Kidney (tissue), 22 donors: ENCODE measurements at places on chromosomes 16 and 17.

DNA sequence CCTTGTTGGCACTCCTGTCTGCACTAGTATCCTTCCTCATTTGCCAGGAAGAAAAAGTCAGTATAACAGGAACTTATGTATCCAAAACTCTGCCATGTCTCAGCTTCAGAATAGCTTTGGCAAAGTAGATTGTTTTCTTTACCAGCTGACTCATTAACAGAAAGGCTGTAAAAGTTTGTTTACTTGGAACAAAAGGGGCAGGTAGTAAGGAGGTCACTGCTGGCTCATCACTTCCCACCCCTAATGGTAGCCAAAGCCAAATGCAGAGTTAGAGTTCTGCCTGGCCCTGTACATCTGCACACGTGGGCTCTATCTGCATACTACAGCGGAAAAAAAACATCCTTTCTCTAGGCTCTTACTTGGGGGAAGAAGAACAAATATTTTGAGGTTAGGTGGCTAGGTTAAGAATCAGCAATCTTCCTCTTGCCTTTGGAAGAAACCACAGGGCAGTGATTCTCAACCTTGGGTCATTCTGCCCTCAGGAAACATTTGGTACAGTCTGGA, 90.9 kb upstream of the BCAR1 start:
- no peaks in the 10 kb centered on the region for H3K27me3 ChIP-seq
- DNase-seq = peak; percentile 56
- H3K4me1 ChIP-seq = peaks cover 19% of the 10 kb centered on the region

- H3K36me3 ChIP-seq = no peaks in the 10 kb centered on the region
- no peaks in the 10 kb centered on the region for H3K27me3 ChIP-seq
- H3K4me3 ChIP-seq = no peak overlapping the region
- no peak overlapping the region for H3K27ac ChIP-seq
- DNase-seq = peak; percentile 43
- H3K4me1 ChIP-seq = no peaks in the 10 kb centered on the region
Observed at GRCh38 chr17:68182011-68182306, 65.9 kb upstream of the AMZ2 start.

GRCh38 chr16:71956486-71956885, 43.7 kb downstream of the PKD1L3 start:
- H3K4me3 ChIP-seq = no peak overlapping the region
- H3K36me3 ChIP-seq = no peaks in the 10 kb centered on the region
- no peak for DNase-seq
- H3K27ac ChIP-seq = no peak overlapping the region

DNA sequence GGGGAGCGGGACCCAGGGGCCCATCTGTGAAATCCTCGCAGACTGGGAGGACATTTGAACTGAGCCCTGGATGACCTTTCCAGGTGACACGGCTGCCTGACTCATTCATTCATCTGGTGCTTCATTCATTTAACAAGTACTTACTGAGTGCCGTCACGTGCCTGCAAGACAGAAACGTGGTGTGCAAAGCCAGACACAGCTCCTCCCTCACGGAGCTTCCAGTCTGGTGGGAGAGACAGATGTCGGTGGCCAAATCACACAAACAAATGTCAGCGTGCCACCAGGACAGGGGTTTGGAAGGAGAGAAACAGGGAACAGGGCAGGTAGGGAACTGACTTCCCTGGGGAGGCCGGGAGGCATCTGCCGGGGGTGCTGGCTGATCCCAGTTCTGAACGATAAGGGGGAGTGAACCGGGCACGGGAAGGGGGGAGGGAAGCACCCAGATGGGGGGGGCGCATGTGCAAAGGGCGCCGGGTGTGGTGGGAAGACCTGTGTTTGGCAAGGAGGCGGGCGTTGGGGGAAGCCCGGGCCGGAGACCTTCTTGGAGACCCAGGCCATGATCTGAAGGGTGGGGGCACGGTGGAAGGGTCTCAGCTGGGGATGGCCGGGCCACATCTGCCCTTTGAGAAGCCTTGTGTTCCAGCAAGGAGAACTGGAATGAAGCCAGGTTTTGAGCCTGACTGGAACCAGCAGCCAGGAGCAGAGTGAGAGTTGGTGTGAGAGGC, 93.6 kb upstream of the CIBAR2 start:
- no peaks in the 10 kb centered on the region for H3K36me3 ChIP-seq
- no peak for DNase-seq
- no peak overlapping the region for H3K27ac ChIP-seq
- H3K4me1 ChIP-seq = peaks cover 30% of the 10 kb centered on the region
- no peaks in the 10 kb centered on the region for H3K27me3 ChIP-seq

DNA sequence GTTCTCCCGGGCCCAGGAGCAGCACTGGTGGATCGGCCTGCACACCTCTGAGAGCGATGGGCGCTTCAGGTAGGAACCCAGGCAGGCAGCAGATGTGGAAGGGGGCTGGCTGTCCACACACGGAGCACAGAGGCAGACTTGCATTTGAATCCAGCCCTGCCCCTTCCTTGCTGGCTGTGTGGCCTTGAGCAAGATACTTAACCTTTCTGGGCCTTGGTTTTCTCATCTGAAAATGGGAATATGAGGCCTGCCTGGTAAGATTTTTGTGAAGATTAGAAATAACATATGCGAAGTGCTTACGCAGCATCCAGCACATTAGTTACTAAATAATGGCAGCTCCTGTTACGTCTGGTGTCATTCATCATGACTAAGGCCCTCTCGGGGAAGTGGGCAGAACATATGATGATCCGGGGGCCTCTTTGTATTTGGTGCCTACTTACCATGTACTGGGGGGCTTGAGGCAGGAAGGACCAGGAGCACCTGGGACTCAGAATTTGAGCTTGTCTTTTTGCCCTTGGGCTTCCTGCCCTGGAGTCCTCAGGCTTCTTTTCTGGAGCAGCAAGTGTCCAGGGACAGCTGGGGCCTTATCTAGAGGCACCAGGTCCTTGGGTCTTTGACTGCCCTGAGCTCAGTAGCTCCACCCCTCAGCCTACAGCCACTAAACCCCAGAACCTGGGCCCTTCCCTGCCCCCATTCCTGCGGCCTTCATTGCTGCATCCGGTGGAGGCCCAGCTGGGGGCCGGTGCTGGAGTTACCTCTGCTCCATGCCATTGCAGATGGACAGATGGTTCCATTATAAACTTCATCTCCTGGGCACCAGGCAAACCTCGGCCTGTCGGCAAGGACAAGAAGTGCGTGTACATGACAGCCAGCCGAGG, 53.8 kb downstream of the MRC2 start:
- no peak overlapping the region for H3K4me3 ChIP-seq
- H3K27ac ChIP-seq = no peak overlapping the region
- no peaks in the 10 kb centered on the region for H3K27me3 ChIP-seq
- H3K36me3 ChIP-seq = no peaks in the 10 kb centered on the region
- no peaks in the 10 kb centered on the region for H3K4me1 ChIP-seq
- DNase-seq = no peak

DNA sequence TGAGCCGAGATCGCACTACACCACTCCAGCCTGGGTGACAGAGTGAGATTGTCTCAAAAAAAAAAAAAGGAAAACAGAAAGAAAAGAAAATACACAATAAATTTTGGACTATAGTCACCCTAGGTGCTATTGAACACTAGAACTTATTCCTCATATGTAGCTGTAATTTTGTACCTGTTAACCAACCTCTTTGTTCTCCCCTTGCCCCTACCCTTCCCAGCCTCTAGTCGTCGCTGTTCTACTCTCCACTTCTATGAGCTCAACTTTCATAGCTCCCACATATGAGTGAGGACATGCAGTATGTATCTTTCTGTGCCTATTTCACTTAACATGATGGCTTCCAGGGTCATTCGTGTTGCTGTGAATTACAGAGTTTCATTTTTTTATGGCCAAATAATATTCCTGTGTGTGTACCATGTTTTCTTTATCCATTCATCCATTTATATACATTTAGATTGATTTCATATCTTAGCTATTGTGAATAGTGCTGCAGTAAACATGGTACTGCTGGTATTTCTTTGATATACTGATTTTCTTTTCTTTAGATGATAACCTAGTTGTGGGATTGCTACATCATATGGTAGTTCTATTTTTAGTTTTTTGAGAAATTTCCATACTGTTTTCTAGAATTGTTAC, 28.3 kb downstream of the VPS35L start:
- peaks cover 8% of the 10 kb centered on the region for H3K36me3 ChIP-seq
- no peak overlapping the region for H3K27ac ChIP-seq
- H3K4me1 ChIP-seq = no peaks in the 10 kb centered on the region

- no peak overlapping the region for H3K4me3 ChIP-seq
- H3K27ac ChIP-seq = no peak overlapping the region
Observed at GRCh38 chr17:57528058-57528451, 217.0 kb downstream of the CCDC182 start.

GRCh38 chr16:84262939-84263338, 23.1 kb upstream of the KCNG4 start:
- H3K4me3 ChIP-seq = no peak overlapping the region
- no peaks in the 10 kb centered on the region for H3K36me3 ChIP-seq
- no peak for DNase-seq
- no peak overlapping the region for H3K27ac ChIP-seq
- no peaks in the 10 kb centered on the region for H3K27me3 ChIP-seq
